ENCODE measurements at places on chromosomes 5 and 9.

DNA sequence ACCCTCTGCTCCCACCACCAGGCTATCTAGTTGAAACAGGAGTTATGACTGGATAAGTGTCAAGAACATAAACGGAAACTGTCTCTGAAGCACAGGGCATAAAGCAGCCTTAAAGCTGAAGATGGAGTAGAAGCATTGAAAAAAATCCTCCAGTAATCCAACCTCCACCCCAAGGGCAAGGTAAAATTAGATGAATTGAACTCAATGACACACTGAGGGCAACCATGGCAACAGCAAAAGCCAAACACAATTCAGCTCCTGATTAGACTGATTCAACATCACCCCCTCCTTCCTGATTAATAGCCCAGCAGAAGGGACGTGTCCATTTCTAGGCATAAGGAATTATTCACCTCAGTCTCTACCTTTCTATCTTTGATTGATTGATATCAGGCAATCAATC is 183.2 kb upstream of the MAP3K1 start:
- DNase-seq, result no peak

- DNase-seq, result no peak
These were observed 16.1 kb downstream of the LHFPL2 start for GRCh38 chr5:78632467-78632866.

- no peak for DNase-seq
These were observed 96.1 kb upstream of the ADAMTS19 start for GRCh38 chr5:129363991-129364390.

GRCh38 chr5:147930769-147931168 is 24.4 kb upstream of the C5orf46 start:
- DNase-seq, result no peak

DNA sequence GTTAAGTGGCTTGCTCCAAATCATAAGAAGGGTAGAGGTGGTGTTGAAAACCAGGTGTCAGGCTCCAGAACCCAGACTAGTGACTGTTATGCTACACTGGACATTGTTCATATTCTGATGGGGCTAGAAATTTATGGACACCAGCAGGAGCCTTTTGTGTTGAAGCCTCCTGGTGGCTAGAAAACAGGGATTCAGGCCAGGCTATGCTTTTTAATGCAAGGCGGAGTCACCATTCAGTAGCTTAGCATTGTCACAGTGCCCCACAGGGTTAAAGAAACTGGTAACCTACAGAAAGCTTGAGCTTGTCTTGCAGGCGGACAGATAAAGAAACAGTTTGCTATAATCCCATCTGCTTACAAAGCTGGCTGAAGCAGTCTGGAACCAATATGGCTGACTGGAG is 23.0 kb upstream of the GOLM1 start:
- no peak for DNase-seq
